ENCODE measurements at places on chromosomes 1 and 21. TPM values are rescaled to one million over a fixed set of nuclear protein-coding genes. Genes with fewer than 3 reads are reported as not detected.

SLFNL1 gene
- total RNA-seq, result 0.66 TPM

DNA sequence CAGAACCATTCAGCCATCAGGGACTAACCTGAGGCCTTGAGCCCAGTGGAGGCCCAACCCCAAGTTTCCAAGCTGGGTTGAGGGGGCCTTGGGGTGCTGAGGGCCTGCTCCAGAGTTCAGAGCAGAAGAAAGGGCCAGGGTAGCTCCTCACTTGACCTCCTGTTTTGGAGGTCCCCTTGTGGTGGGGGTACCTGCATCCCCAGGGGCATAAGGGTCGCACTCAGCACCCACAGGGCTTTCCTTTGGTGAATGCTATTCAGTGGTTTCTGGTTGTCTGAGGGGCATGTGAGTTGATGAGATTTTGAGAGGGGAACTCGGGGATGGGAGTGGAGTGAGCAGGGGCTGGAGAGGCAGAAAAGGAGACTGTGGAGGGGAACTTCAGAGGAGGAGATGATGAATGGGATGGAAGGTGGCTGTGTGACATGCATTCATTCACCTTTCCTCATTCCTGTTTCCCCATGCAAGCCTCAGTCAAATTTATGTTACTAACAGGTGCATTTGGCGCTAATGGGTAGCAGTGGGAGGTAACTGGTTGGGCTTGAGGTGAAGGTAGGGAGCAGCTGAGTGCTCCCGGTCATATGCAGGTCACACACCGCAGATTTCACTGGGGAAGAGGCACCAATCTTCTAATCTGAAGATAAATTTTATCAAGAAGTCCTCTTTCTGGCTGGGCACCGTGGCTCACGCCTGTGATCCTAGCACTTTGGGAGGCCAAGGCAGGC lies 50.4 kb downstream of the TEX35 start:
- no peaks in the 10 kb centered on the region for H3K36me3 ChIP-seq
- H3K4me3 ChIP-seq, result no peak overlapping the region
- no peaks in the 10 kb centered on the region for H3K4me1 ChIP-seq
- no peaks in the 10 kb centered on the region for H3K27me3 ChIP-seq
- no peak for DNase-seq

CTSS gene
- total RNA-seq, result 2.6 TPM

GRCh38 chr1:181101581-181102226 lies 13.2 kb downstream of the IER5 start:
- H3K27me3 ChIP-seq, result no peaks in the 10 kb centered on the region
- no peaks in the 10 kb centered on the region for H3K36me3 ChIP-seq
- DNase-seq, result peak; percentile 63
- no peak overlapping the region for H3K4me3 ChIP-seq

- H3K4me3 ChIP-seq, result no peak overlapping the region
- peaks cover 3% of the 10 kb centered on the region for H3K4me1 ChIP-seq
- DNase-seq, result no peak
Measured at GRCh38 chr1:230916587-230917283, 48.4 kb upstream of the C1orf198 start.

DNA sequence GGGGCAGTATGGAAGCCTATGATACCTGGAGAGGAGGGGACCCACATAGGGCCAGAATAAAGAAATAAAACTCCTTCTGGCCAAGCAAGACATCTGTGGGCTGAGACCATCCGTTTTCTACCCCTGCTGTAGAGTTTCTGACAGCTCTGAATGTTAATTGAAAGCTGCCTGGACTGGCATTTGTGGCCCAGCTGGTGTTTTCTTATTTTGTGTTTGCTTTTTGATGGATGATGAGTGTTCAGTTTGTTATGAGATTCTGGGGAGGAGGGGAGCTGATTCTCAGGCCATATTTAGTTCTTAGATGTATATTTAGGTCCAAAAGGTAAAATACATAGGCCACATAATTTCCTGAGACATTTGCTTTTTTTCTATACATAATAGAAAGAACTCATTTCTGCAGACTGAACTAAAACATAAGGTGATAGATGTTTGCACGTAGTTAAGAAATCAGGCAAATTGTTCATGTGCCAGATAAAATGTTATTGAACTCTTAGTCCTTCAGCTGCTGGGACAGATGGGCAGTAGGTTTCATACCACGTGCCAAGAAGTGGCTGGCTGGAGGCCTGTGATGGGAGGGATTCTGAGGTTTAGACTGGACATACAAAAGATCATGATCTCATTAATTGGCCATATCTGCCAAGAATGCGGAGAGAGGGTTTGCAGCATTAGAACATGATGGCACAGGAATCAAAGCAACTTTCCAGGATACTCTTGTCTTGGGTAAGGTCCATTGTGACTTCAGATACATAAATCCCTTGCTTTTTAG lies 54.1 kb downstream of the DSCAM start:
- H3K27ac ChIP-seq, result no peak overlapping the region
- H3K4me3 ChIP-seq, result no peak overlapping the region
- DNase-seq, result no peak
- H3K36me3 ChIP-seq, result no peaks in the 10 kb centered on the region

Data from fibroblast of lung (primary cell).